NCI-H1105 treated with DMSO at 0.1 percent for 48 hours (cell line): ENCODE measurements at places on chromosomes 5 and 9.

DNA sequence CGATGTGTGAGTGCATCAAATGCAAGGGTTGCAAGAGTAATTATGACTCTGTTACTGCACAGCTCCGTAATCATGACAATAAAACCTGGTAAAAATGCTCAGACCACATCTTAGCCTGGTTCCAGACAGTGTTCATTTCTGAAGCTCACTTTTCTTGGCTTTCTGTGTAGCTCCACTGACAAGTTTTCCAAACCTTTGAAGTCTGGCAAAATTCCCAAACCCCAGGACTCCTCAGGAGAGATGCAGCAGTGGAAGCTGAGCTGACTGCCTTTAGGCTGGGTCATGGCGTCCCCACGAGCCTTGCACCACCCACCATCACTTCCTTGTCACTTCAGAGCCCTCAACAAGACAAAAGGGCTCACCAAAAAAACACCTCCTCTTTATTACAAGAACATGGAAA is 131.6 kb upstream of the TAS2R1 start:
- DNase-seq, result no peak

GRCh38 chr9:120852240-120853010 is 9.7 kb upstream of the PSMD5 start:
- DNase-seq, result no peak

DNA sequence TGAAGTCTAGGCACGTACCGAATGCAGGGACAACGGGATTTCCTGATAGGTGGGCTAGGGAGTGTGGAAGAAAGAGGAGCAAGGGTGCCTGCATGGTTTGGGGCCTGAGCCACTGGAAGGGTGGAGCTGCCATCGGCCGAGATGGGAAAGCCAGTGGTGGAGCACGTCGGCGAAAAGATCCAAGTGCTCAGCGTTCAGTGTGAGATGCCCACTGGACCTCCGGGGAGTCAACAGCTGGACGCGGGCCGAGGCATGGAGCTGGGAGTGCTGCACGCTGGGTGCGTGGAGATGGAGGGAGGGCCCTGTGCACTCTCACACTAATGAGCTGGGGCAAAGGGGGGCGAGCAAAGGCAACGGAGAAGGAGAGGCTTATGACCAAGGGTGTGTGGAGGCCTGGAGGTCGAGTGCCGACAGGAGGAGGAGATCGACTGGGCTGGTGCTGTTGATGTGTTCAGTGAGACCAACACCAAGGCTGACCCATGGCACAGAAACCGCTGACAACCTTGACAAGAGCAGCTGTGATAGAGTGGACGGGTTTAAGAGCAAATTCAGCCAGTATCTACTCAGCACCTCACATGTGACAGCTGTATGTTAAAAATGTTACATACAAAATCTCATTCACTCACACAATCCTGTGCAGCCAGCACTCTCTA is 85.7 kb downstream of the STK10 start:
- DNase-seq, result no peak

- no peak for DNase-seq
These were observed 614 bp upstream of the LCN6 start for GRCh38 chr9:136748666-136749611.

DNA sequence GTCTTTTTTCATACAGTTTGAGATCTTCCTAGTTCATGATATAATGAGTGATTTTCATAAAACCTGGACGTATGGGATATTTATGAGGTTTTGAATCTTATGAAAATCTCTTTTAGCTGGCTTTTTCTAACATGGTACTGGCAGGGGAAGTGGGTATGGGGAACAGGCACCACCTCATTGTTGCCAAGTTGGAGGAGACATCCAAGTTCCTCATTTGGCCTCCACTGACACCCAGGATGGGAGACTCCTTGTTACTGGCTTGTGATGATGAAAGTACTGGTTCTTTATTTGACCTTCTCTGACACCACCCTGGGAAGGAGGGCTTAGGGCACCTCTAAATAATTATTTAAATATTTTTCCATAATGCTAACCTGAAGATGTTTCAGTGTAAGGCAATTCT is 4.0 kb upstream of the TNPO1 start:
- DNase-seq, result no peak

GRCh38 chr5:757346-757930 is 27.1 kb downstream of the ZDHHC11B start:
- DNase-seq, result no peak

DNA sequence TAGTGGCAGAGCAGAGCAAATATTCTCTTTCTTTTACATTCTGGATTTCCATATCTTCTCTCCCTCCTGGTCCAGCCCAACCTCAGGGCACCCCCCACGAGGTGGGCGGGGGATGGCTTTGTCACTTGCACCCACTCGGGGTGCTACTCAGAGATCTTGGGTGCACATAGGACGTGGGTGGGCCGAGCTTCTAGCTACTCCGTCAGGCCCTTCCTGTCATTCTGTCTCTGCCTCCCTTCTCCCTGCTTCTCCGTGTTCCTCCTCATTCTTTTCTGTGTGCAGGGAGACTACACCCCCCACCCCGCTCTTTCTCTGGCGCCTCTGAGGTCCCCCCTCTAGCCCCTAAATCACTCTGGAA is 19.5 kb downstream of the PCDHGC5 start:
- no peak for DNase-seq

- DNase-seq, result no peak
These were observed 146.3 kb upstream of the FSTL4 start for GRCh38 chr5:133758641-133759040.

GRCh38 chr5:133260715-133261114 is 208.9 kb downstream of the HSPA4 start:
- DNase-seq, result no peak

DNA sequence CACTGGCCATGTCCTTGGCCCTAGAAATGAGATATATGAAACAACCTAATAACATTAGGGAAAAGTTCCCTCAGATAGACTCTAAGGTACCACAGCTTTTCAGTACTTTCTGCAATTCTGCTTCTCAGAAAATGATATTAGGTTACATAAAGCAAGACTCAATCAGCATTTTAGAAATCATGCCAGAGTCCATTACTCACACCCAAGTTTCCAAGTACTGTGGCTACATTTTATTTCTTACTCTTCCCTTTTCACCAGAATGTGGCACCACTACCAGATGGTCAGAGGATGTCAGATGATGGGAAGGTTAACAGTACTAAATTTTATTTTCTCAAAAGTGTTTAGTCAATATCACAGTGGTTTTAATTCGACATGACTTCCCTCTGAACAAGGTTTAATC is 217.2 kb downstream of the MLLT3 start:
- DNase-seq, result no peak

- DNase-seq, result no peak
These were observed 164.2 kb downstream of the ZDHHC21 start for GRCh38 chr9:14529054-14529453.

GRCh38 chr5:152142840-152143469 is 218.3 kb upstream of the GLRA1 start:
- peak; percentile 43 for DNase-seq

DNA sequence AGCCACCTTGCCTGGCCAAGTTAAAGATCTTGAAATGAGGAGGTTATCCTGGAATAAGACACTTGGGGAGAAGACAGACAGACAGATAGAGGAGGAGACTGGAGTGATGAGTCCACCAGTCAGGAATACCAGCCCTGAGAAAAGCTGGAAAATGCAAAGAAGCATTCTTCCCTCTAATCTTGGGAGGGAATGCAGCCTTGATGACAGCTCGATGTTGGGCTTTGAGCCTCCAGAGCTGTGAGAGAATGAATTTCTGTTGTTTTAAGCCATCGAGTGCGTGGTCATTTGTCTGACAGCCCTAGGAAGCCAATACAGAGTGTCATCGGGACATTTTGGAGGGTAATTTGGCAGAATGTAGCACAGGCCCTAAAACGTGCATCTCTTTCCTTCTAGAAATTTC is 199.1 kb upstream of the IER5L start:
- DNase-seq, result no peak

- no peak for DNase-seq
These were observed 3.4 kb upstream of the SLC12A7 start for GRCh38 chr5:1115123-1115815.

GRCh38 chr5:37984300-37984699 is 144.5 kb upstream of the GDNF start:
- no peak for DNase-seq

GRCh38 chr9:77710316-77710715 is 62.2 kb upstream of the GNA14 start:
- DNase-seq, result no peak

- no peak for DNase-seq
These were observed 61.5 kb downstream of the GNA14 start for GRCh38 chr9:77586591-77586990.

GRCh38 chr9:130254747-130255630 is 10.6 kb upstream of the HMCN2 start:
- peak; percentile 92 for DNase-seq

DNA sequence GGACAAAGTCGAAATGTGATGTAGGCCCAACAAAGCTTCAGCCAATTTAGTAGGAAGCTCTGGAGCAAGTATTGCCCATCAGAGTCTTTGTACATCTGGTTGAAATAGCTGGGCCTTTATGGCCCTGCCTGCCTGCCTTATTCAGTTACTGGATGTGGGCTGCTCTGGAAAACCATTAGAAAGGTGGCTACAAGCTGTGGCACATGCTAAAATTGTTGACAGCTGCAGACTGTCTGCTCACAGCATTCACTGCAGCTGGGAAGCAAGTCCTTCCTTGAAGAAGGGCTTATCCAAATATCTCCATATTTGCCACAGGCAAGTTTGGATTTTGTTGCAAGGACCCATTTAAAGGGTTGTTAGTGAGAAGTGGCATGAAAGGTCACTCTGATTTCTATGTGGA is 24.4 kb downstream of the SMIM15 start:
- DNase-seq, result no peak
